ENCODE measurements at places on chromosomes 7 and 10.

DNA sequence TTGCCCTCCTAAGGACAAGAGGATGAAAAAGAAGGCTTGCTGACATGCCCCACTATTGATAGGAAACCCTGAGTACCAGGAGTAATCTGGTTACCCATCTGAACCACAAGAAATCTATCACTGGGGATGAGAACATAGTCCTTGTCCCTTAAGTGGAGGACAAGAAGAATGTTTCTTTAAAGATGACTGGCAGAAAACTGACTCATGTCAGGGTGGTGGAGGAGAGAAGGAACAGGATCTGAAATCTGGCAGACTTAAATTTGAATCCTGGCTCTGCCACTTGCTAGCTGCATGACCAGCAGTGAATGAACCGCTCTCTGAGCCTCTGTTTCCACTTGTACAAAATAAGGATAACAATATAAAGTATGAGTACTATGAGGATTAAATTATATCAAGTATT, 38.9 kb upstream of the XPNPEP1 start:
- DNase-seq = peak; percentile 23

GRCh38 chr10:17154116-17154515, 24.5 kb upstream of the CUBN start:
- DNase-seq = no peak

- DNase-seq = no peak
Observed at GRCh38 chr10:30007406-30007805, 52.0 kb downstream of the JCAD start.

DNA sequence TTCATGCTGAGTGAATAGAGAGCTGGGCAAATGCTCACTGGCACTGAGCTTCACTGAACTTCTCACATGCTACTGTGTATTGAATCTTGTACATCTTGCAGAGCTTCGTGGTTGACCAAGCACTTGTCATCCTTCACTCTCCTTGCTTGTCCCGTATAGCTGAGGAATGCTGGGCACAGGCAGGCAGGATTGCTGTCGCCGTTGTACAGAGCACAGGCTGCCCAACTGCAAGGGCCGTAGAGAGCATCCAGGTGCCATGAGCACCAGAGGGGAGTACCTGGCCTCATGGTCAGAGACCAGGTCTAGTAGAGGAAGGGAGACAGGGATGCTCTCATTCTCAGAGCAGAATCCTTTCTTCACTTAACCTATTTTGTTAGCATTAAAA, 99.8 kb upstream of the RET start:
- no peak for DNase-seq

GRCh38 chr10:104309980-104310978, 28.0 kb downstream of the ITPRIP start:
- DNase-seq = no peak

GRCh38 chr10:46080886-46081285, 34.8 kb upstream of the MSMB start:
- peak; percentile 63 for DNase-seq

- no peak for DNase-seq
Observed at GRCh38 chr10:104806801-104807200, 165.7 kb downstream of the SORCS3 start.

GRCh38 chr10:131556061-131556896, 244.8 kb upstream of the TCERG1L start:
- DNase-seq = no peak

- no peak for DNase-seq
Observed at GRCh38 chr7:3280445-3280844, 20.6 kb upstream of the SDK1 start.

GRCh38 chr7:48154792-48155413, 16.4 kb upstream of the ABCA13 start:
- DNase-seq = peak; percentile 30

DNA sequence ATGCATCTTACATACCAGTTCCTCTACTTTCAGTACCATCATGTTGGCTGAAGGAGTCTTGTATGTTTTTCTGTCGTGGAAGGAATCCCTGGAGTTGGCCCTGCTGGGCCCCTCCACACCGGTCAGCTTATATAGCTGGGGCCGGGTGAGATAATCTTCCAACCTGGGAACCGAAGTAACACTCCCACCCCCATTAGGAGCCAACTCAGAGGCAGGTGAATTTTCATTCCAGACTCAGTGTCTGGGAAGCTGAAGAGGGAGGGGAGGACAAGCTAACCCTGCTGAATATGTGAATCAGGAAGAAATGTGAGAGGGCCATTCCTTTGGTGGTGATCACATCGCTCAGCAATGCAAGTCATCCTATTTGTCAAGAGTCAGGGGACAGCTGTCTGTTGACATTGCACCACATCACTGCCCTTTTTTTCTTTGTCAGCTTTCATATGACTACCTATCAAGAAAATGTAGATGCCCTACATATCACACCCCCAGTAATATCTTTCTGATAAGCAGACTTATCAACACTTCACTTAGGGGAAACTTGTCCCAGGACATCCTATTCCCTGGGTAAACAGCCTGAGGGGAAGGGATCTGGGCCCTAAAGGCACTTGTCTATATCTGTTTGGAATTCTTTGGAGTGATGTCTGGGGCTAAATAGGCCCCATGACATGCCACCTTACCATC, at the start of gene ANKRD1:
TSS of gene ANKRD1 (minus strand) at position 102 of the 681 bp plus-strand sequence. CDS start at position 42, 60 bp downstream.
- DNase-seq = no peak

- DNase-seq = peak; percentile 48
Observed at GRCh38 chr7:131355917-131356777, 28.5 kb downstream of the MKLN1 start.

GRCh38 chr7:145269418-145270161, 433.7 kb upstream of the TPK1 start:
- no peak for DNase-seq

GRCh38 chr7:130732980-130733930, 752 bp downstream of the KLF14 start:
- no peak for DNase-seq

GRCh38 chr7:302054-302992, 12.4 kb downstream of the FOXL3 start:
- DNase-seq = no peak

DNA sequence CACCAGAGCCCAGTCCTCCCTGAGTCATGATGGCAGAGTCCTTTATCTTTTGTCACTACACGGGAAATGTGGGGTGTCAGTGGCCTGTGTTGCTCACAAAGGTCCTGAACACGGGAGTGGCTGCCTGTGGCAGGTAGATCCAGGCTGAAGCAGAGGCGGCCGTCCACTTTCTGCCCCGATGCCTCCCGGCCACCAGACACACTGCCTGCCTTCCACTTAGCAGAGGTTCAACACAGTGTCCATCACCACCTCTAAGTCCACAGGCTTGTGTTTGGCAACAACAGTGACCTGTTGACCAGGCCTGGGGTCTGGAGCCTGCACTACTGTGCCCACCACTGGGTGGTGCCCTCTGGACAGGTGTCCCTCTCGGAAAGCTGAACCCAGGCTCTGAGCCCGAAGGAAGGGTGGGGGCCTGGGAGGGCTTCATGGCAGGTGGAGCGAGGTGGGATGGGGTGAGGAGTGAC, 49.9 kb upstream of the CAMK2B start:
- DNase-seq = no peak

DNA sequence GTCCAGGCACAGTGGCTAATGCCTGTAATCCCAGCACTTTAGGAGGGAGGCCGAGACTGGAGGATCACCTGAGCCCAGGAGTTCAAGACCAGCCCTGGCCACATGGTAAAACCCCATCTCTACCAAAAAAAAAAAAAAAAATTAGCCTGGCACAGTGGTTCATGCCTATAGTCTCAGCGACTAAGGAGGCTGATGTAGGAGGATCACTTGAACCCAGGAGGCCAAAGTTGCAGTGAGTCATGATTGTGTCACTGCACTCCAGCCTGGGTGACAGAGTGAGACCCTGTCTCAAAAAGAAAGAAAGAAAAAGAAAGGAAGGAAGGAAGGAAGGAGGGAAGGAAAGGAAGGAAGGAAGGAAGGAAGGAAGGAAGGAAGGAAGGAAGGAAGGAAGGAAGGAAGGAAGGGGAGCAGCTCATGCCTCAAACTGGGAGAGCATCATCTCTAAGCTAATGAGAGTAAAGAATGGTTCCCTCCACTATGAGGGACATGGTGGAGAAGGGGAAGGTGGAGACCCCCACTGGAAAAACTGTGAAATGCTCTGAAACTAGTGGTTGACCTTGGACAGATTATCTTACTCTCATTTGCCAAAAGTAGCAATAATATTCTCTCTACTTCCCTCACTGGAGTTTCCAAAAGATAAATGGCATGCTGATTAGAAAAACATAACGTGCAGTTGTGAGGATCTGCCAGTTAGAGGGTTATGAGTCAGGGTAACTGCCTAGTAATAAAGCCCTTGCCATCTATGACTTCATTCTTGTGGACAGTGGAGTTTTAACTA, 16.8 kb downstream of the GIMAP5 start:
- DNase-seq = peak; percentile 95

DNA sequence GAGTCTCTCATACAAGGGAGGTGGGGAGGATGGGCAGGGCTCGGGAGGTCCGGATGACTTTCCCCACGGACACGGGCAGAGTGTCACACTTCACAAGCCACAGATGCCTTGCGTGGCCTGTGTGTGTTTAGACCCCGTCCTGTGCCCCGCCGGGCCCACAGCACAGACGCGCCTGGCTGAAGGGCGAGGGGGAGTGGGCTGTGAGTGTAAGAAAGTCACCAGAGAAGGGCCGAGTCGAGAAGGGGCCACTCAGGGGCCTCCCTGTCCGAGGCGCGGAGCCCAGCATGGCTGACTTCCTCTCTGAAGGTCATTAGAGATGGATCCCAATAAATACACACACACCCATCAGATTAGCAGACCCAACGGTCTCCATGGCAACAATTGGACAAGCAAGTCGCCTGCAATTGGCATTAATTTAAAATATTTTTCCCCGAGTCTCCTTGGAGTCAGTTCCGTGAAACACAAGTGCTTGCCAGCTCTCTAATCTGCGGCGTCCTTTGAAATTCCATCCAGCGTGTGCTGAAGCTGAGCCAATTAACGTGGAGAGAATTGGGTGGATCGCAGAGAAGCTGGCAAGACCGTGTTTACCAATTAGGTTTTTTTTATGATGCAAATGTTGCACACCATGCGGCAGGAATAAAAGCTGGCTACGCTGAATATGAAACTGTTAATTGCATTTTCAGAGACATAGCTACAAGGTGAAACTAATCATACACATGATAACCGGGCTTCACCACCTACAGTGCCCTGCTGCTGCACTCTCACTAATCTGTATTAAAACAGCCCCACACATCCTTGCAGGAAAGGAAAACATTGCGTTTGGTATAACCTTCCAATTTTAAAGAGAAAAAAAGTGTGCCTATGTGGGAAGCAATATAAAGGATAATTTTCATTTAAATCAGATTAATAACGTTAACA, 571.2 kb downstream of the PTPRN2 start:
- DNase-seq = no peak

DNA sequence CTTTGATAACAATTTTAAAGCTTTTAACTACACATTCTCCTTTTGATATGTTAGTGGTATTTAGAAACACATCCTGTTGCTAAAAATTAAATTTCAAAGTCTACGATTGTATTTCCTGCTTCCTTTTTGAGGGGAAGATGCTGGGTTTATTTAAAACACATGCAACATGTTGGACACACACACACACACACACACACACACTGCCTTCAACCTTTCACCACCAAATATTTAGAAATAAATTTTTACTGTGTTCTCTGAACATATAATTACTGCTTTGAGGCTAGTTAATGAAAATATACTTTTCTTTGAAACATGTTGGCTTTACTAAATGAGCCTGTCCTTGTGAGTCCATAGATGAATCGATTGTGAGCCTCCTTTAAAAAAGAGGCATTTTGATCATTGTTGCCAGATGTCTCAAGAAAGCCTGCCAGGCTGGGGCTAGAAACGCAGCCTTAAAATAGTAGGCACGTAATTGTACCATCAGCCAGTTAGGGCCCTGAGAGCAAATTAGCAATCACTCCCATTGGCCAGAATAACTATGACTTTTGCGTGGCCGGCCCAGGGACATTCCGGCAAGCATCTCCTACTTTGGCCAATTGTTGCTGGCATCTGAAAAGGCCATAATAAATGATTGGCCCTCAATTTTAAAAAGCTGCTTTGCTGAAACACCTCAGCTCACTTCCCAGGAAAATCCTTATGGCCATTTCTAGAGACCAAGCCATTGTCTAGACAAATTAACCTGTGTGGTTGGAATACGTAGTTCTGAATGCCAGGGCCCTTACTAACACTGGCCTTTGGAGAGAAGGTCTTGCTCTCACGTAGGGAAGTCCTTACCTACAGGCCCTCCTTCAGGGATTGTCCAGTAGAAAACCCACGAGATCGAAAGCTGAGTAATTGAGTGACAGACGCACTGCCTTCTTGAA, 9.9 kb upstream of the TEX36 start:
- no peak for DNase-seq

- DNase-seq = no peak
Observed at GRCh38 chr7:6205971-6206660, 66.3 kb downstream of the CYTH3 start.

DNA sequence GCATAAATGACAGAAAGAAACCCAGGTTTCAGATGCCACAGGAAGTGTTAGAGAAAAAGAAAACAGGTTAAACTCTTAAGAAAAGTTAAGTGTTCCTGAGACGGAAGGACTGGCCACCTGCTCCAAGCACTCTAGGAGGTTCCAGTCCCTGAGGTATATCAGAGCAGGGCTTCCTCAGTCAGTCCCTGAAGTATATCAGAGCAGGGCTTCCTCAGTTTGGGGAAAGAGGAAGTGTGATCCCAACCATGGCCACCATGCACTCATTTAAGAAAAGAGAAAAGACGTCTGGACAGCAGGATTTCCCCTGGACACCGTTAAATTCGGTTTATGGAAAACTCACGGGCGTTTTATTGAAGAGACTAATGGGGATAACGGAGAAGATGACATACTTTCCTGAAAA, 133.4 kb upstream of the PFKP start:
- peak; percentile 67 for DNase-seq

- no peak for DNase-seq
Observed at GRCh38 chr10:130337696-130338635, 201.8 kb downstream of the GLRX3 start.

GRCh38 chr7:156125841-156126730, 313.8 kb upstream of the SHH start:
- DNase-seq = no peak

GRCh38 chr7:144454256-144455039, 51.0 kb upstream of the NOBOX start:
- peak; percentile 3 for DNase-seq

GRCh38 chr10:91886954-91887271, 22.4 kb downstream of the FGFBP3 start:
- no peak for DNase-seq

- no peak for DNase-seq
Observed at GRCh38 chr10:91653219-91653870, 20.5 kb upstream of the PPP1R3C start.

DNA sequence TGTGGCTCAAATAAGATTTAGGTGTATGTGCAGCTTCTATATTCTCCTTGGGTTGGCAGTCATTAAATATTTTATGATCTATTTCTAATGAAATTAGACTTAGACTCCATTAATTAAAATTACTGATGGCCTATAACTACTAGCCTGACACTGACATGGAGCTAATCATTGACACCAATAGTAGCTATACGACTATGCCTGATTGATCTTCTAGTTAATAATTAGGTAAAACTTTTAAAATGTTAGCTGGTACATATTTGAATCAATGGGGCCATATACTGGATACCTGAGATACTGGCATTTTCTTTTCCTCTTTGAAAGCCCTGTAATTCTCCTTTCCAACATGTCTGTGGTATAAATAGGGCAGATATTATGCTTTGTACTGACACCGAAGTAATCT, 14.4 kb downstream of the WEE2 start:
- no peak for DNase-seq

Data from MV-4-11 (cell line).